ENCODE measurements at places on chromosomes 4 and X.

DNA sequence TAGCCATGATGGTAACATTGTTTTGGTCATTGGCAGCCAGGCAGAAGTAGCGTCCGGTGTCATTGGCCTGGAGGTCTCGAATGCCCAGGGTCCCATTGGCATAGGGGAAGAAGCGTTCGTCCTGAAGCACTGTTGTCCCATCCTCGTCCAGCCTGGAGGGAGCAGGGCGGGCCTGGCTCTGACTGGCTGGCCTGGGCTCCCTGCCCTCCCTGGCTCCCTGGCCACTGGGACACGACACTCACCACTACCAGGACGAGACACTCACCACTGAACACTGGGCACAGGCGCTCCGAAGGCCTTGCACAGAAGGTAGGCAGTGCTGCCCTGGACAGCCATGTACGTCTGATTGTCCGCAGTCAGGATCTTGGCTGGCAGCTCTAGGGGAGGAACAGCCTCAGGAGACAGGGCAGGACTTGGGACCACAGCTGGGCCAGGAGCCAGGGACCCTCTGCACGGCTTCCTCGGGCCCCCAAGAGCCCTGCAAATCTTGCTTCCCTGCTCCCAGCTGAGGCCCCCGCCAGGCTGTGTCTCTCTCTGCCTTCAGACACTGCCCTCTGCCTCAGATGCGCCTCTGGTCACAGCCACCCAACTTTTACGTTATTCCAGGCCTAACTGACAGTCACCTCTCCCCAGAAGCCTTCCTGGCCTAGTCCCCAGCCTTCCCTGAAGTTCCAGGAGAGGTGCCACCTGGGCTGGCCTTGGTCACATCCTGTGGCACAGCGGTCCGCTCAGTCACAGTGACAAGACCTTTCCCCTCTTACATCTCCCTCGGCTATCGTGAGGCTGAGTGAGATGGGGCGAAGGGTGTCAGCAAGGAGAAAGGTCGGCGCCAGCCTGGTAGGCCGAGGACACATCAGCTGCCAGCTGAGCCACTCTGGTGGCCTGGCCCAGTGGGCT lies 17.1 kb downstream of the L1CAM start:
- no peak for DNase-seq

DNA sequence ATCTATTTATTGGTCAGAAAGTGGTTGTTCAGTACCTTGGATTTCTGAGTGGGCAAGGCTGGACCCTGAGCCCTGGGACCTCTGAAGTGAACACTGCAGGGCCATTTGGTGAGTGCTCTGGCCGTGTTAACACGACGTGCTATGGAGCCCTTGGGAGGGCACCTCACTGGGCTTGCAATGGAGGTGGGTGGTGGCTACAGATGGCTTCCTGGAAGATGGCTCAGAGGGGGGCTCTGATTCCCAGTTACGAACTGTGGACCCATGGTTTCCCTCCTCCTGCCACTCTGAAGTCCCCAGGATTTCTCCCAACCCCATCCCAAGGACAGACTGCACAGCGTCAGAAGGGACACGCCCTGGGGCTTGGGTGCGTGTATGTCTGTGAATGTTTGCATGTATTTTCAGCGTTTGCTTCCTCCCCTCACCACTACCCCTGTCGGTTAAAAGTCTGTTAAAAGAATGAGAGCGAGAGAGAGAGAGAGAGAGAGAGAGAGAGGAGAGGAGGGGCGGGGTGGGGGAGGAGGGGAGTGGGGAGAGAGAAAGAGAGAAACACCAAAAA lies 3.7 kb upstream of the RHOH start:
- peak; percentile 77 for DNase-seq

GRCh38 chr4:117793845-117794480 lies 240.3 kb upstream of the NDST3 start:
- no peak for DNase-seq

GRCh38 chr4:133316909-133317308 lies 167.8 kb downstream of the PCDH10 start:
- no peak for DNase-seq

GRCh38 chrX:116289592-116289991 lies 119.0 kb downstream of the AGTR2 start:
- no peak for DNase-seq

DNA sequence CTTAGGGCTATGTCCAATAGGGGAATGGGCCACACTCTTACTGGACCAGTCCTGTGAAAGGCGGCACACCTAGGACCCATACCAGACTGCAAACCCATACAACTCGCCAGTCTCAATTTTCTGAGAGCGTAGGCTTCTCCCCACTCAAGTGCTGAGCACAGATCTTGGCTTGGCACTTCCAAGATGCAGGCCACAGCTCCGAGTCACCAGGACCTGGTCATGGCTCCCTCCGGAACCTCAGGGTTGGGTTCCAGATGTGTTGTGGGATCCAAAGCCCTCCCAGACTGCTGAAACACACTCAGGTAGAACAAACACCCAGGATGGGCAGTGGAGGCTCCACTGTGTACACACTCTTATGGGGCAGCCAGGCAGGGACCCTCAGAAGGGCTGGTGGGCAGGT lies 103.3 kb downstream of the TMEM144 start:
- DNase-seq, result no peak

- DNase-seq, result peak; percentile 40
Observed at GRCh38 chr4:82044141-82044993, 329.4 kb downstream of the HNRNPD start.

DNA sequence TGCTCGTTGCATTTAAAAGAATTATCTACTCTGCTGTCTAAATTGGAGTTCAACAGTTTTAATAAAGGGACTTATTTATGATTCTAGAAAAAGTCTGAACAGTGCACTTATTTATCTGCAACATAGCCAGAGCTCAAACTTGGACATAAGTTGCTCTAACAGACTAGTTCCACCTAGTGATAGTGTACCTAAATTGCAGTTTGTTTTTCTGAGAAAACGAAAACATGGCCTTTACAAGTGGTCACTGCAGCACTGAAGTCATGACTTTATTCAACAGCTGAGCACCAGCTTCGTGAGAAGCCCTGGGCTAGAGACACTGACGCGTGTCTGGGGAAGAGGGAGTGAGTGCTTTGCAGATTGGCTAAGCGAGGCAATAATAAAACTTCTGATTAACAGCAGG lies 77.3 kb upstream of the IGSF1 start:
- no peak for DNase-seq

DNA sequence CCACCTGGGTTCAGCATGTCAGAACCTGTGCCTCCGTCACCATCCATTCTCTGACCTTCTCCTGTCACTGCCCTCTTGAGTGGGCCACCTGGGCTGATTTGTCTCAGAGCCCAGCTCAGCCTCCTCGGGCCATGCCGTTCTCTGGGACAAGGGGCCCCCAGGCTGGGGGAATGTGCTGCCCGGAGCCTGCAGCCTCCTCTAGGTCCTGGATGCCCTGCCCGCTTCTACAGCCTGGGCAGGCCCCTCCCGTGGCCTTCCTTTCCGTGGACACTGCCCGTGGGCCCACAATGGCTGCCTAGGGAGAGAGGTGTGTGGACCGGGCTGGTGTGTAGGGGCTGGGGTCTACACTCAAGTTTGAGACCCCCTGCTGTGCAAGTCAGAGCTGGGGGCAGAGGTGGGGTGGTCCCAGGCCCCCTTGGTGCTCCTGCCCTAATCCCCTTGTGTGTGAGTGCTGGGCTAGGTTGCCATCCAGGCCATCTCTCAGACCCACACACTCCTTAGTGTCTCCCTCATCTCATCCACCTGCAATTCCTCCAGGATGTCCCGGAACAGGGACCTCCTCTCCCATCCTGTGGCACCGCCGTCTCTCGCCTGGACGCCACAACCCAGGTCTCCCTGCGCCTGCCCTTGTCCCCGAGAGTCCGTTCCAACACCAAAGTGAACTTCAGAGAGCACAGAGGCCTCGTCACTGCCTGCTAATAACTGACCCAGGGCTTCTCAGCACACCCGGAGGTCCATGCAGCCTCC lies 12.4 kb downstream of the PSAPL1 start:
- no peak for DNase-seq

DNA sequence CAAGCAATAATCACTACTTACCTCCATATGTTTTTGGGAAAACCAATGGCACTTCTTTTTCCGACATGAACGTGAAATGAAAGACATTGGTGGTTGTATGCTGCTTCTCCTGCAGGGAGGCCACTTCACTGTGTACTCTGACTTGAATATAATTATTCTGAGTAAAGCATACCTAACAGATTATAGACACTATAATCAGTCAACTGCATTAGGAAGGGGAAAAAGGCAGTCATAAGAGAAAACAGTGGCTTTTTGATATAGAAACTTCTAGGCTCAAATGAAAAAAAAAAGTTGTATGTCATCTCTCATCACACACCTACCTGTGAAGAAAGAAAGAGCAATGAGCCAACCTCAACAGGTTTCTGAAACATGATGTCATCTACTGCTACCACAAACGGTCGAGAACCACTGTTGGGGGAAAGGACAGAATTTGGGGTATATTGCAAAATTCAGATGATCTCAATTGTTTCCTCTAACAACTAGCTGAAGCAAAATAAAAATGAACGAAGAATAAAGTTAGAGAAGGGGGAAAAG lies 37.4 kb downstream of the PRDX4 start:
- no peak for DNase-seq

DNA sequence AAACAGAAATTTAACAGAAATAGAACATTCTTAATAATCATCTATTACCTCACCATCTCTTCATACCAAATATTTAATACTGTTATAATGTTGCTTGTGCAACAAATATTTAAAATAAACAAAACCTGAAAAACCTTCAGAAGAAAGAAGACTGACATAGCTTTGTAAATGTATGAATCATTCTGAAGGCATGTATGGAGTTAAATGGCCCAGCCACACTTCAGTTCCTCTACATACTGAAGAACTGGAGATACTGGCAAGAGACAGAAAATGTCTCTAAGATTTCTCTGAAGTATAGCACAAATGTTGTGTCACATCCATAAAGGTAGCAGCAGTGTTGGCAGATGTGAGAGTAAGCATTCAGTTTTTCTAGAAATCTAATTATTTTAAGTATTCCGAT lies 275.3 kb upstream of the FGF13 start:
- DNase-seq, result no peak

DNA sequence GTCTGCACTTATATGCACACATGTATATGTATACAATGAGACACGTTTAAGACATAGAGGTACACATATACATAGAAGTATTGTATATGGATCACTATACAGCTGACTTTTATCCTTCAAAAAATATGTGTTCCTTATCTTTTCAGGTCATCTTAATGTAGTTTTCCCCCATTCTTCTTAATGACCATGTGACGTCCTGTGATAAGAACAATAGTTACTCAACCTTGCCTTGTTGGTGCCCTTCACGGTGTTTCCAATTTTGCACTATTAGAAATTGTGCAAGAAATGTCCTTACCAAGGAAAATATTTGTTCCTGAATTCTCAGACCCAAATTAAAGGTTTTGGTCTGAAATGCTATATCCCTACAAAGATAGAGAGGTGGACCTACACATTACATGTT lies 1.0 kb upstream of the PPBP start:
- DNase-seq, result no peak

All from NCI-H460 (cell line).